ENCODE measurements at places on chromosomes 2 and 18. TPM values are rescaled to one million over a fixed set of nuclear protein-coding genes. Genes with fewer than 3 reads are reported as not detected.

AFF3 gene
- total RNA-seq: 13.8 TPM

MEIS1 gene
- 12.1 TPM for total RNA-seq

ICOS gene
- 1.2 TPM for total RNA-seq

GRCh38 chr2:101038455-101039255 lies 36.6 kb downstream of the RPL31 start:
- DNase-seq: no peak

GRCh38 chr2:46079985-46080560 lies 217.1 kb upstream of the EPAS1 start:
- DNase-seq: no peak

DNA sequence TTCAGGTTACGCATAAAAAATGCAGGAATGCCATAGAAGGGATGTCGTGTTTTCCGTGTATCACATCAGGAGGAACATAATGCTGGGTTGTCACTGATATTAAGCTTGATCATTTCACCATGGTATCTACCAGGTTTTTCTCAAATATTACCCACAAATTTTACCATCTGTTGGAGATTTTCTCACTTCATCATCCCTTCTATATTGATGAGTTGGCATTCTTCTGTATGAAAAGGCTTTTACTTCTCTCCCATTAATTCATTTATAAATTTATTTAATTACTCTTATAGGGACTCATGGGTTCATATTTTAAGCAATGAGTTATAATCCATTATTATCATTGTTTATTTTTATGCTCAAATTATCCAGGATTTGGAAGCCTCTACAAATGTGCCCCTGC lies 608.2 kb downstream of the EPHA4 start:
- DNase-seq: no peak

All from Peyer's patch (tissue), 4 donors.